RPMI7951 (cell line): ENCODE measurements at places on chromosomes 16 and 17. TPM values are rescaled to one million over a fixed set of nuclear protein-coding genes. Genes with fewer than 3 reads are reported as not detected.

DNA sequence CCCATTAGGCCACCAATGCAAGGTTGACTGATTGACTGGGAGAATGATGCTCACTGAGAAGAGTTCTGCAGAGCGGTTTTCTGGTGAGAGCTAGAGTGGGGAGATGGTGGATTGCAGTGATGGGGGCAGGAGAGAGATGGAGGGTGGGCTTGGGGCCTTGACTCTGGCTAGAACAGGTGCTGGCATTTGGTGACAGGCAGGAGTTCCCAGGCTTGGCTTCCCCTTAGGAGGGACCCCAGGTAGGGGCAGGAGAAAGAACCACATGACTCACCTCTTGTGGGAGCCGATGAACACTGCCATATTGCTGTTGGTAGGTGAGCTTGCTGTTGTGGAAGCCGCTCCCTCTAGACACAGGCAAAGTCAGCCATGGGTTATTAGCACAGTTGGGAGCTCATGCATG is 8.0 kb downstream of the CD300LB start:
- DNase-seq, result no peak

- DNase-seq, result no peak
These were observed 93.0 kb downstream of the ANKRD11 start for GRCh38 chr16:89397331-89397861.

DNA sequence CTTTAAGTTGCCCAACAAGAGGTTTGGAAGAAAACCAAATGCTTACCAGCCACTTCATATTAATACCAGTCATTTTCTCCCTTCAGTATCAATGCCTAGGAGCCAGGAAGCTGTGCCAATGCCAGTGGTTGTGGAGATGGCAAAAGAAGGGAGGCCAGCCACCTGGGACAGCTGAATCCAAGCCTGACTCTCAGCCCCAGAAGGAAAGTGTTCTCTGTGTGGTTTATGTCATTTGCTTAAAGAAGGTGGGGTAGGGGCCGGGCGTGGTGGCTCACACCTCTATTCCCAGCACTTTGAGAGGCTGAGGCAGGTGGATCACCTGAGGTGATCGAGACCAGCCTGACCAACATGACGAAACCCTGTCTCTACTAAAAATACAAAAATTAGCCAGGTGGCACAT is 13.4 kb downstream of the C17orf78 start:
- DNase-seq, result no peak

DNA sequence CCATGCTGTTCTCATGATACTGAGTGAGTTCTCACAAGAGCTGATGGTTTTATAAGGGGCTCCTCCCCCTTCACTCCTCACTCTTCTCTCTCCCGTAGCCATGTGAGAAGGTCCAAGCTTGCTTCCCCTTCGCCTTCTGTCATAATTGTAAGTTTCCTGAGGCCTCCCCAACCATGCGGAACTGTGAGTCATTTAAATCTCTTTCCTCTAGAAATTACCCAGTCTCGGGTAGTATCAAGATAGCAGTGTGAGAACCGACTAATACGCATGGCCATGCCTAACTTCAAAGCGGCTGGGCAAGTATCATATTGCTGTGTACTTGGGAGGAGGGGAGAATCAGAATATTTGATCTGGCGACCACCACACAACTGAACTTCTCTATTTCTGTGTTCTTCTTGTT is 88.3 kb downstream of the PRKCB start:
- no peak for DNase-seq

GRCh38 chr16:84604477-84605013 is 13.3 kb downstream of the COTL1 start:
- DNase-seq, result no peak

GRCh38 chr16:47047524-47048203 is 74.2 kb upstream of the DNAJA2 start:
- DNase-seq, result no peak

GRCh38 chr16:89921702-89922476 is 1.3 kb upstream of the TUBB3 start:
- peak; percentile 98 for DNase-seq

GRCh38 chr16:46753015-46753414 is 4.9 kb upstream of the MYLK3 start:
- DNase-seq, result no peak

- DNase-seq, result no peak
These were observed 9.0 kb downstream of the APOH start for GRCh38 chr17:66220079-66220835.

TIMP2 gene
- total RNA-seq, result 115 and 147 TPM in 2 replicates

MT1A gene
- total RNA-seq, result 1.1 and 3.4 TPM in 2 replicates

ST6GALNAC2 gene
- 10.7 and 11.4 TPM in 2 replicates for total RNA-seq

NHLRC4 gene
- total RNA-seq, result 0.24 and 0.29 TPM in 2 replicates

ZNF778 gene
- total RNA-seq, result 8.1 and 9.9 TPM in 2 replicates

HASPIN gene
- 11.7 and 14.2 TPM in 2 replicates for total RNA-seq

PTX4 gene
- total RNA-seq, result not detected in 2 replicates
